Nucleus accumbens (tissue), 56 donors: ENCODE measurements at places on chromosomes 7 and 10.

- DNase-seq, result no peak
Measured at GRCh38 chr7:2777898-2778535, 66.1 kb downstream of the GNA12 start.

DNA sequence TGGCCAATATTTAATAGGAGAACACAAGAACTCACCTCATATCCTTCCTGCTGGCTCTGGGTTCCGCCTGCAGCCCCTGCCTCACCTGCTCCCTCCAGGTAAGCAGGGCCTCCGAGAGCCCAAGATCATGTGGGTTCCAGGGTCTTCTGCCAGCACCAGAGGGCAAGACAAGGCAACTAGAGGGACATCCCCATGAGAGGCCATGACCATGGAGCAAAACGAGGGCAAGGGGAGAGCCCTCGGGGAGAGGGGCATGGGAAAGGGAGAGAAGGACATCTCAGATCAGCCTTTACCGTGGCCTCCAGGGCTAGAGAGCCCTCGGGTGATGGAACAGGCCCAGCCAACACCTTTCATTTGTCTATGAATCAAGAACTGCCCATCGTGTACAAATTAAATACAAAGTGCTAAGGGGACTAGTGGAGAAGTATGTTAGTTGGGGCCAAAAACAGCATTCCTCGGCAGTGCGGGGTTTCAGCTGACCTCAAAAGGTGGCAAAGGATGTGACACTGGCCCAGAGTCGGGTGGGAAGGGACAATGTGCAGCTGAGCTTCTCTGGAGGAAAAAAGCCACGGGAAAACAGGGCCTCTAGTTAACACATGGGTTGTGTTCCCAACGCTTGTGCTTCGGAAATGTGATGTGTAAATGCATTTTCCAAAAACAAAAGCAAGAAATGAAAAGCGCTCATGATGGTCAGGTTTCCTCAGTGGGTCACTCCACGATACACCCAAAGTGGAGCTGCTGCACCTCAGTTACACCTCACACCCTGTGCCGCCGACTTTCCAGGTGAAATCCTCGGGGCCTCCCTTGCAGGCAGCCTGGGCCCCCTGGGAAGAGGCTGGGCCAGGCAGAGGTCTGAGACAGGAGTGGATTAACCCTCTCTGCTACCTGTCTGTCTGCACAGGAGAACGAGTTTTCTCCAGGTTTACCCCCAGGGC lies 2.0 kb downstream of the AOC1 start:
- DNase-seq, result peak; percentile 4

GRCh38 chr7:145884716-145885514 lies 231.7 kb upstream of the CNTNAP2 start:
- no peak for DNase-seq

GRCh38 chr10:97169063-97169462 lies 16.7 kb downstream of the SLIT1 start:
- no peak for DNase-seq

DNA sequence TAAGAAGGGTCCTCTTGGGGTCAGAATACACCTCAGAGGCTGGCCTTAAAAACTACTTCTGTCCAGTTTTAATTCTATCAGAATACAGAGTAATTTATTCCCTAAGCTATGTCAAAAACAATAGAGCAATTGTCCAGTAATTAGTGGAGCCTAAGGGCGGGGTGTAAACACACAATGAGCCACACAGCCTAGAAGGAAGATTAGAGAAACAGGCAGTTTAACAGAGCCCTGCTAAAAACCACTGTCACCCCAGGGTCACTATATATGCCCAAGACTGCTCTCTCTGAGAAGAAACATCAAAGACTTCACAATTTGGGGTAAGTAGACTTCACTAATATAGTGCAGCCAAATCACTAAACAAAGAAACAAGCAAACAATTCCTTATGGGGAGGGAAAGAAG lies 27.2 kb upstream of the WNT2 start:
- no peak for DNase-seq

DNA sequence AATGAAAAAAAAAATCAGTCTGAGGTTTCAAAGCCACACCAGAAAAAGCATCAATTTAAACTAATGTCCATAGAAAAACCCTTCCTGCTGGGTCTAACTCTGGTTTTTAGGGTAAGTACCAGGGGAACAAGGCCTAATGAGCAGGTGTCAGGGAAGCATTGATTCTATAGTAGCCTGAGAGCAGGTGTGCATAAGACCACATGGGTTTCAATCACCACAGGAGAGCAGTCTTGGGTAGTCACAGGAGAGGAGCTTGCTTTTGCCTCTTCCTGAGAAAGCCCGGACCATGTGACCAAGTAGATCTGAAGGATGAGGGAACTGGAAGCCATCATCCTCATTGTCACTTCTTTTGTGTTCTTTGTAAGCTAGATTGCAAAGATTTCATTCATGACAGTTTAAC lies 66.3 kb upstream of the AGK start:
- no peak for DNase-seq

GRCh38 chr10:113287592-113287991 lies 265.3 kb upstream of the HABP2 start:
- no peak for DNase-seq

DNA sequence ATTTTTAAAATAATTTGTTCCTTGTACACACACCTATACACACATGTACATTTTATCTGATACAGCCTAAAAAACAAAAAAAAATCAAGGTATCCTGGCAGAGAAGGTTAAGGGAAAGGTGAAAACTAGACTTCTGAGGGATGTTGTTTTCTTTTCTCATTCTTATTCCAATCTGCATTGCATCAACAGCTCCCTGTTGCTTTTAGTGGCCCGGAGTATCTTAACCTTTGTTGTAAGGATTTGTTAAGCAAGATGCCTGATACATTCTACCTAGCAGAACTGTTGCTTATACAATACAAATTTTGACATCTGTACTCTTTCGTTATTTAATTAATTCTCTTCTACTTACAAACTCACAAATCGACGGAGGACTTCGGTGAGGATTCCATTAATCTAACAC lies 167.4 kb downstream of the GNAI1 start:
- DNase-seq, result no peak

DNA sequence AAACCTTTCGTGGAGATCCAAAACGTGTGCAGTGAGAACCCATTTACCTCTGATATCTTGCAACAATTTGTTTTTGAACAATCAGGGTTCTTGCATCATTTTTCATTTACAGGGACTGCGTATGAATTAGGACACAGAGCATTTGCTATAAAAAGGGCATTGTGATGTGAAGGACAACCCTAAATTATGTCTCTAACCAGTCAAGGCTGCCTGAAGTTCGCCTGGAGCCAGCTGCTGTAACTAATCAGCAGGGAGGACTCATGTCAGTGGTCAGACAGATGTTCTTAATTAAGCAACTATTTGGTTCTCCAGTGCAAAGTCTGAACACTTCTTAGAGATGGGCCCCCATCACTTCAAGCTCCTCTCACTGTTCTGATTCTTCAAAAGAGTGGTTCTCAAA lies 674.8 kb downstream of the KCNMA1 start:
- DNase-seq, result no peak

DNA sequence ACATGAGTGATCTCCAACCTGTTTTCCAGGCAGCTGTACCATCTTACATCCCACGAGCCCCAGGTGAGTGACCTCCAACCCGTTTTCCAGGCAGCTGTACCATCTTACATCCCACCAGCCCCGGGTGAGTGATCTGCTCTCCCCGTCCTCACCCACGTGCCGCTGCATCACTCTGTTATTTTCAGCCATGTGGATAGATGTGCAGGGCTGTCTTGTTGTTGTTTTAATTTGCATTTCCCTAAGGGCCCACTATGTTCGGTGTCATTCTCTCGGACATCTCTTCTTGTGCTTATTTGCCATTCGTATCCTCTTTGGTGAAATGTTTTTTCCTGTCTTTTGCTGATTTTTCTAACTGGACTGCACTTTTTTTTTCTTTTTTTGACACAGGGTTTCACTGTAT lies 17.9 kb upstream of the LARP4B start:
- DNase-seq, result no peak

DNA sequence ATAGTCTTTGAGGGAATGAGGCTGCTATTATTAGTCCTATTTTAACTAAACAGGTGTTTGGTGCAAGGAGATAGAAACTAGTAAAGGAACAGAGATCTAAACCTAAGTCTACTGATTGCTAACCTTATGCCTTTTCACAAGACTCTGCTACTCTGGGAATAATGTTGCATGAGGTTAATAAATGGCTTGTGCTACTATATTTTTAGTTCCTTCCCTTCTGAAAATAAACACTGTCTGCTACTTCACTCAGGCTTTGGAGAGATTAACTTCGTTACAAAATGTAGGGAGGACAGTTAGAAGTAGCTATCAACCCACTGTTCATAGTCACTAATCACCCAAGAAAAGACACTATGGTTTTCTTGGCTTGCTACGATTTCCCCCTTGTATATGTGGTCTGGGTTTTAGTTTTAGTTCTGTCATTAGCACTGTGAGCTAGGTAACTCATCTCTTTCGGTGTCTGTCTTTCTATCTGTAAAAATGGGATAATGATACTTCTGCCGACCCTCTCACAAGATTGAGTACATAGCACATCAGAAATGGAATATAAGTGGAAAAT lies 296.2 kb downstream of the LRRTM3 start:
- no peak for DNase-seq

DNA sequence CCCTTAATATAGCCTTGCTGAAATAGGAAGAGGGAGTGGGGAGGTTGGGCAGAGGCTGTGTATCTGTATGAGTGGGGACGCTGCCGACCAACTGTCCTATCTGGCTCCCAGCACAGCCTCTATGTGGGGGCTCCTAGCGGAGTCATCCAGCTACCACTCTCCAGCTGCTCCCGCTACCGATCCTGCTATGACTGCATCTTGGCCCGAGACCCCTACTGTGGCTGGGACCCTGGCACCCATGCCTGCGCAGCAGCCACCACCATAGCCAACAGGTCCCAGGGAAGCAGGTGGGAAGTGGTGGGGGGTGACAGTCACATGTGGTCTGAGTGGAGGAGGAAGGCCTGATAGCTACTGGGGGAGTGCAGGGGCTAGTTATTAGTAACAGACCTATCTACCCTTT lies 6.6 kb downstream of the MRPL43 start:
- no peak for DNase-seq

DNA sequence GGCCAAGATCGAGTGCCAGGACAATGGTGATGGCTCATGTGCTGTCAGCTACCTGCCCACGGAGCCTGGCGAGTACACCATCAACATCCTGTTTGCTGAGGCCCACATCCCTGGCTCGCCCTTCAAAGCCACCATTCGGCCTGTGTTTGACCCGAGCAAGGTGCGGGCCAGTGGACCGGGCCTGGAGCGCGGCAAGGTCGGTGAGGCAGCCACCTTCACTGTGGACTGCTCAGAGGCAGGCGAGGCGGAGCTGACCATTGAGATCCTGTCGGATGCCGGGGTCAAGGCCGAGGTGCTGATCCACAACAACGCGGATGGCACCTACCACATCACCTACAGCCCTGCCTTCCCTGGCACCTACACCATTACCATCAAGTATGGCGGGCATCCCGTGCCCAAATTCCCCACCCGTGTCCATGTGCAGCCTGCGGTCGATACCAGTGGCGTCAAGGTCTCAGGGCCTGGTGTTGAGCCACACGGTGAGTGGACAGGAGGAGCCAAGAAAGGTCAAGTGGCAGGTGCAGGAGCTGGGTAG lies 14.6 kb downstream of the FLNC start:
- no peak for DNase-seq

GRCh38 chr10:89494575-89494974 lies 40.8 kb downstream of the SLC16A12 start:
- DNase-seq, result no peak

DNA sequence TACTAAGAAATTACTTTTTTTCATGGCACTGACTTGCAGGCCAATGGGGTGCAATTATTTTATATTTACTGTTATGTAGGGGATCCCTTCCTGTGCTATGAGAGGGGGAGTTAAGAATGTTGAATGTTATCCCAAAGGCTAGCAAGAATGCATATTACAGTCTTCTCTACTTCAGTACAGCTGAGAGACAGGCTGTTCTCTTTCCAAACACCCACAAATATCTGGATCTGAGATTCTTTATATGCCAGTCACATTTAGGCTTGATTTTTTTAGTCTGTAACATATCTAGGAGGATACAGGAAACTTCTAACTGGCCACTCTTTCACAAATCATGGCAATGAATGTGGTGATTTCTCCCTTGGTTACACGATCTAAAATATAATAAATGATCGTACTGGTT lies 266.4 kb upstream of the FZD8 start:
- DNase-seq, result no peak

GRCh38 chr10:69636273-69636575 lies 6.2 kb downstream of the FAM241B start:
- DNase-seq, result no peak

GRCh38 chr10:110833234-110833940 lies 38.3 kb upstream of the PDCD4 start:
- no peak for DNase-seq

- DNase-seq, result no peak
Measured at GRCh38 chr7:49778731-49779270, 5.4 kb downstream of the VWC2 start.

DNA sequence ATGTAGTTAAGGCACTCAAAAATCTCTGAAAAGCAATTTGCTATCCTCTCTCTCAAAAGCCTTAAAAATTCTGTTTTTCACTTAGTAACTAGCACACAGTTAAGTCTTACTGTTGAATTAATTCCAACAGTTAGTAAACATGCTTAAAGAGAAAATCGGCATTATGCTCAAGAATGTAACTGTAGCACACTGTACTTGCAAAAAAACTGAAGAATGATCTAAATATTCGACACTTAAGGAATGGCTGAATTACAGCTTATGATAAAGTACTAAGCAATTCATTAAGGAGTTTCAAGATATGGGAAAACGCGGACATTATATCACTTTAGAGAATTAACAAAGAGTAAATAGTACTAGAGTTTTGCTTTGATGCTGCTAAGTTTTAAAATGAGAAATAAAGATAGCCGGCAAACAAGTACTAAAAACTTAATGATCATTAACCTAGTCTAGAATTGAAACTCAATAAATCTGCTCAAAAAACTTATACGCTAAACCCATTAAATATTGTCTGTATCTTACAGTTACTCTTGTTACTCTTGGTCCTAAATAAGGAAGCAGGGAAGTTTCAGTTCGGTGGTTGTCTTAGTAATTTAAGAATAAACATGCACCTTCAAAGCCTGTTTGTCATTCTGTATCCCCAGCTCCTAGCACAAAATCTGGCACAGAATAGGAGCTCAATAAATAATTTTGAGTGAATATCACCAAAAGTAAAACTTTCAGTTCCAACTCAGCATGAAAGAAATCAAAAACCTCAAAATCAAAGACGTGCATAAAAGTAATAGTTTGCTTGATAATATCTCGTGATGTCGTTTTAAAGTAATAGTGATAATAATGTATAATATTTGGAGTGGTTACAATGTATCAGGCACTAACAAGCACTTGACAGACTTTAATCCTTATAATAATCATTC lies 1.2 kb downstream of the TRDMT1 start:
- no peak for DNase-seq

- no peak for DNase-seq
Measured at GRCh38 chr10:75266945-75267344, 31.2 kb upstream of the COMTD1 start.
